Activated CD4-positive, alpha-beta memory T cell treated with anti-CD3 and anti-CD28 coated beads, Interleukin-2, amount 10 ng/mL, durations not matched to agents 7 days and 5 days (primary cell): ENCODE measurements at places on chromosomes 5 and 9.

- no peak for DNase-seq
These were observed 162.9 kb upstream of the NMUR2 start for GRCh38 chr5:152568016-152568415.

DNA sequence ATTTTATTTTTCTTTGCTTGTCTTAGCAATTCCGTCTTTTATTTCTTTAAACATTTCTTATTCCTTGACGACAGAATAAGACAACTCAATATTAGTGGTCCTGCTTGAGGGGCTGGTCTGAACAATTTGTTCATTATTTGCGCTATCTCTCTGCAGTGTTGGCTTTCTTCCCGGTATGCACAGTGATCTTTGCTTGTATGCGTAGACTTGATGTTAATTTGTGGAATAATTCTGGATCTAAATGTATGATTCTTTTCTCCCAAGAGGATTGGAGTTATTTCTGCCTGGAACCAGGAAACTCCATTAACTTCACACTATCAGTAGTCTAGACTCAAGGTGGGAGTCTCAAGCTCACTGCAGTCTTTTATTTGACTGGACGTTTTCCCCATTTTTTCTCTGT, 80.4 kb downstream of the KDM4C start:
- DNase-seq, result no peak

DNA sequence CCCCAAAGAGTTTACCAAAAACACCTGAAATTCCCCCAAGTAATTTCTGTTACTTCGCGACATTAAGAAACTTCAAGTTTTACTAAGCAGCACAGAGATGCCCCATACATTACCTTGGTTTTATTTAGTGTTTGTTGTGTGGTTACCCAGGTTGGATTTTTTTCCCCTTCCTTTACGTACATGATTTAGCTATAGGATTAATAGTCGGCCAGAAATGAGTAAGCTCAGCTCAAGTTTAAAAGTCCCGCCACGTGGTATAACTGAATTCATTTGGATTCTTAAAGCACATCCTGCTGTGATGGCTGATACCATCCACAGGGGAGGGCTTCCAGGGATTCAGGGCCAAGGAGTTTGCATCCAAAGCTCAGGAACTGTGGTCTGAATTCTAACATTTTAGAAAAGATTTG, 75.9 kb downstream of the DAP start:
- DNase-seq, result no peak

DNA sequence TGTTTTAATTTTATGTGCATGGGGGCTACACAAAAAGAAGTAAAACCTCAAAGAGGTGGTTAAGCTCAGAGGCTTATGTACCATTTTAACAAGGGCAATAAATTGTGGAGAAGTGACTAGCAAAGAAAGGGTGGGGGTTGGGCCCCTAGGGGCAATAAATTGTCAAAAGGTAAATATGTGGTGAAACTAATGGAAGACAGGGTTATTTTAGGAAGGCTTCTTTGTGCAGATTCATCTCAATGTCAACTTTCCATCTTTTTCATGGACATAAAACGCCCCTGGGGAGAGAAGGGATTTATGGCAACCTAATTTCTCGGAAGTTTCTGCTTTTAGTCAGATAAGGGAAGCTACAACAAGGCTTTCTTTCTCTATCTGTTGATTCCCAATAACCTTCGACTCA, 42.5 kb upstream of the GOLM1 start:
- no peak for DNase-seq

- no peak for DNase-seq
These were observed 26.7 kb upstream of the ECM2 start for GRCh38 chr9:92562461-92562967.

DNA sequence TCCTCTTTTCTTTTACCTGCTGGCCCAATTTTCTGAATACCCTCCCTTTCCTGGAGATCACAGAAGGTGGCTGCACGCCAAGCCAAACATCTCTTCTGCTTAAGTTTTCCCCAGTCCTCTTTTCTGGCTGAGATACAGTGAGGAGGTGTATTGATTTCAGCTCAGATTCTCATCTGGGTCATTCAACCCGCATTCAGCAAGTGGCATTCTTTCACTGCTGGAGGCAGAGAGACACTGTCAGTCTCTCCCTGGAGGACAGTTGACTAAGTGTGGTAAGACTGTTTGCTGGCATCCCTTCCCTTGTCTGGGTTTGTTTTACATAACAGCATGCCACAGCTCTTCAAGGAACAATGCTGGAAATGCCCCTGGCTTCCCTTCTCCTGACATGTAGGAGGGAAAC, 60.5 kb downstream of the GABRG2 start:
- no peak for DNase-seq

DNA sequence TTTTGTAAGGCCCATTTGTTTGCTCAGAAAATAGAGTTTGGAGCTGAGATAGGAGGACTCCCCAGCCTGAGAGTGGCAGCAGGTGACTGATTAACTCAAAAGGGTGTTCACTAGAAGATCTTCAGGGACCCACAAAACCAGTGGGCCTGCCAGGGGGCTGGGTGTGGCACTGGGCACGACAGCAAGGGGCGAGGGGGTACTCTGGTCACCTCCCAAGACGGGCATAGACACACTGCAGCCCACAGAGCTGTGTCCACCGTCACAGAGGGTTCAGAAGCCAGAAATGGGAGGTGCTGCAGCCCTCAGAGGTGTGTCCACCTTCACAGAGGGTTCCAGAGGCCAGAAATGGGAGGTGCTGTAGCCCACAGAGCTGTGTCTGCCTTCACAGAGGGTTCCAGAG, 75.6 kb upstream of the CACNA1B start:
- DNase-seq, result no peak

DNA sequence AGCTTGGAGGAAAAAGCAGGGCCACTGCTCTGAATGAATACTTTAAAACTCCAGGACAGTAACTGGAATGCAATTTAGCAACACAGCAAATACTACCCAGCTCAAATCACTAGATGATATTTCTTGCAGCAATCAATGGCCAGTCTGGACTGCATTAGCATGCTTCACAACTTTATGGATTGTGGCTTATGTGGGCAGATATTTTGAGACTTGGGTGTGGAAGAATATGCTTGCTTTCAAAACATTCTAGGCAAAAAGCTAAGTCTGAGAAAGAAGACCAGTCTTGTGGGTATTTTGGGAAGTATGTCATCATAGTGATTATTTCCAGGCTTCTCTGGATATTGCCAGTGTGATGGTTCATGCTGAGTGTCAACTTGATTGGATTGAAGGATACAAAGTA, 3.1 kb downstream of the RANBP3L start:
- DNase-seq, result no peak

DNA sequence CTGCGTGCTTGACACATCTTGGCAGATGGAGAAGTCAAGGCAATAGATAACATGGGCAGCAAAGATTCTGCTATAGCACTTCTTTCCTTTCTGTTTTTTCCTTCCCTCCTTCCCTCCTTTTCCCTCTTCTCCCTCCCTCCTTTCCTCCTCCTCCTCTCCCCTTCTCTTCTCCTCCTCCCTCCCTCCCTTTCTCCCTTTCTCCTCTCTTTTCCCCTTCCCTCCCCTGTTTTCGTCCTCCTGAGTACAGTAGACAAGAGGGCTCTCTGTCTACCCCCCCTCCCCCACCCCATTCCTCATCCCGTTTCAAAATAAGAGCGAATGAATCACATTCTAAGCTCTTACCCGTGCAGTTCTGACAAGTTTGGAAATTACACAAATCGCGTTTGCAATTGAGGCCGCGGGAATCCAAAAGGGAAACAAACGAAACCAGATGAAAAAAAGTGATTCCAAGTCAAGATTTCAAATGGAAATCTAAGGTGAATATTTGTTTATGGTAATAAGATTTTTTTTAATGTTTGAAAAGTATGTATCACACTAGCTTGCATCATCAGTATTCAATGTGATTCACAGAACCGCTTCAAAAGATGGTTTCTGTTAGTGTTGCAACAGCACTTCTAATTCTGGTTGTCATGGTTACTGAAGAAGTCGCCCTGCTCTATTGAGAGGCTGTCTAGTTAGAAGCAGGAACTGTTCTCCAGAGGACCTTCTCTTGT, 1.3 kb downstream of the NIM1K start:
- DNase-seq, result no peak

DNA sequence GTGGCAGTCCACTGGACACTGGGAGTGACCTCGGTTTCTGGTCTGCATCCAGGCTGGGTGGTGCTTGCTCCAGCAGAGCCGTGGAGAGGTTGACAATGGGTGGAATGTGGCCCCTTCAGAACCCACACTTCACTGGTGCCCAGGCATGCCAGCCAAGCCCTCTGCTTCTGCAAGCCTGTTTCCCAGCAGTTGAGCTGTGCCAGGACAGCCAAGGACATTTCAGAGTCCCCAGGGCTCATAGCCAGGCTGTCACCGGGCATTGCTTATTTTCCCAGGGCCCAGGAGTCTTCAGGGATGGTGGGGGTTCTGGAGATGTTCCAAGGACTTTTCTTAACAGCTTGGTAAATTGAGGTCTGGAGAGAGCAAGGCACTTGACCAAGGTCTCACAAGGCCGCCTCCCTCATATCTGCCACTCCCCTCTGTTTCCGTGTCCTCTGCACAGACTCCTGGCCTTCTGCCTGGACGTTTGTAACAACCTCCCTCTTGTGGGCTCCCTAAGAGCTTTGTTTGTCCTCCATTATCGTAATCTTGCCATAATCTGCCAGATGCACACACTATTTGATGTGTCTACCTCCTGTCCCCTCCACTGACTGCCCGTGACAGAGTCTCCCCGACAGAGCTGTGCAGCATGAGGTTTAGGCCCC, 3.8 kb upstream of the NDST1 start:
- no peak for DNase-seq

DNA sequence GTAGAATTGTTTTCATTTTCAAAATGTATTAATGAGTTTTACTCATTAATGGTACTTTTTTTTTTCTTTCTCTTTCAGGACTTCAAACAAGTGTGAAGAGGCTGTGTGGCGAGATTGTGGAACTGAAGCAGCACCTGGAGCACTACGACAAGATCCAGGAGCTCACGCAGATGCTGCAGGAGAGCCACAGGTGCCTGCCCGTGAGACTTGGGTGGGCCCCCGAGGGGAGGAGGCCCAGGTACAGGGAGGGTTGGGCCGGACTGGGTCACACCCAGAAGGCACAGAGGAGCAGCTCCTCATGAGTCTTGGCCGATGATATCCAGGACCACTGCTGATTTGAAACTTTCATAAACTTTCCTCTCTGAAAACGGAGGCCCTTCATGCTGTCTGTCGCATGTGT, 35.6 kb downstream of the CEP72 start:
- DNase-seq, result no peak

GRCh38 chr9:14722391-14723035, at the start of gene CER1:
TSS of gene CER1 (minus strand) at chr9:14722733. CDS start at chr9:14722672, 61 bp downstream.
- no peak for DNase-seq

DNA sequence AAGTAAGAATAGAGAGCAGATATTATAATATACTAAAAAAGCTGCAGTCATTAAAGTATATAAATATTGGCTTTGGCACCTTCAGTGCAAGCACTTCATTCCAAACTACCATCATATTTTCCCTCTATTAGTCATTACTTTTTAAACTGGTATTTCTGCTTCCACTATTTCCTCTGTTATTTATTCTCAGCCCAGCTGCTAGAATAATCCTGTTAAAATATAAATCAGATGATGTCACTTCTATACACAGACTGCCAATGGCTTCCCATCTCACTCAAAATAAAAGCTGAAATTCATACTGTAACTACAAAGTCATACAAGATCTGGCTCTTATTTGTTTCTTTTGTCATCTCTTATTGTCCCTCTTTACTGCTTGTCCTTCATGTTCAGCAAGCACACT, 432.9 kb downstream of the TLE4 start:
- DNase-seq, result no peak

DNA sequence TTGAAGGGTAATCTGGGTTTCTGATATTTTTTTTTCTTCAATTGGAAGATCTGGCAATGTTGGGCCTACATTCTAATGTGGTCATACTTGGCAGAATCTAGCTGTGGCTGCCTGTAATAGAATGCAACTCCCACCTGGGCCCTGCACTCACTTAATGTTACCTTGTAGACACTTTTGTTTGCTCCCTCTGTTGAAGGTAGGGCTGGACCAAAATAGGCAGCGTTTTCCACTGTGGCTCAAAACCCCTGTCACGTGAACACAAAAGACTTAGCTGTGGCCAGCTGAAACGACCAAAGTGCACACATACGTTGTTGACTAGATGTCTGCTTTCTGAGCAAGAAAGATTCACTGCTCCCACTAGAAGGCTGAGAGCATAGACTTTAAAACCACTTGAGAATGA, 117.6 kb upstream of the HMHB1 start:
- DNase-seq, result no peak
